ENCODE measurements at places on chromosomes 2 and 18. TPM values are rescaled to one million over a fixed set of nuclear protein-coding genes. Genes with fewer than 3 reads are reported as not detected.

Gene GCG
- not detected for total RNA-seq

Gene MROH2A
- total RNA-seq: not detected

Gene TSPYL6
- not detected for total RNA-seq

Gene DTYMK
- 10.7 TPM for total RNA-seq

Gene HOXD13
- total RNA-seq: not detected

Gene TRIB2
- total RNA-seq: 4.4 TPM

Gene ATP8B1
- total RNA-seq: 55.8 TPM

Gene WDR75
- 69.7 TPM for total RNA-seq

Gene SCN3A
- total RNA-seq: not detected

Gene CLEC4F
- total RNA-seq: not detected

Gene DSC3
- 394 TPM for total RNA-seq

Gene SCN9A
- 6.2 TPM for total RNA-seq

Gene SLC5A7
- not detected for total RNA-seq

Measured in nasal cavity respiratory epithelium epithelial cell of viscerocranial mucosa (primary cell).